AG20443 (cell line): ENCODE measurements at places on chromosomes 11 and 22.

DNA sequence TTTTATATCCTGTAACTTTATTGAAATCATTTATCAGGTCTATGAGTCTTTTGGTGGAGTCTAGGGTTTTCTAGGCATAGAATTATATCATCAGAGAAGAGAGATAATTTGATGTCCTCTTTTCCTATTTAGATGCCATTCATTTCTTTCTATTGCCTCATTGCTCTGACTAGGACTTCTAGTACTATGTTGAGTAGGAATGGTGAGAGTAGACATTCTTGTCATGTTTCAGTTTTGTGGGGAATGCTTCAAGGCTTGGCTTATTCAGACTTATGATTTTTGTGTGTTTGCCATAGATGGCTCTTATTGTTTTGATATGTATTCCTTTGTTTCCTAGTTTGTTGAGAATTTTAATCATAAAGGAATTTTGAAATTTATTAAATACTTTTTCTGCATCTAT lies 1078.3 kb downstream of the FAM181B start:
- DNase-seq = no peak

- DNase-seq = no peak
These were observed 1070.3 kb downstream of the JRKL start for GRCh38 chr11:97460091-97460490.

DNA sequence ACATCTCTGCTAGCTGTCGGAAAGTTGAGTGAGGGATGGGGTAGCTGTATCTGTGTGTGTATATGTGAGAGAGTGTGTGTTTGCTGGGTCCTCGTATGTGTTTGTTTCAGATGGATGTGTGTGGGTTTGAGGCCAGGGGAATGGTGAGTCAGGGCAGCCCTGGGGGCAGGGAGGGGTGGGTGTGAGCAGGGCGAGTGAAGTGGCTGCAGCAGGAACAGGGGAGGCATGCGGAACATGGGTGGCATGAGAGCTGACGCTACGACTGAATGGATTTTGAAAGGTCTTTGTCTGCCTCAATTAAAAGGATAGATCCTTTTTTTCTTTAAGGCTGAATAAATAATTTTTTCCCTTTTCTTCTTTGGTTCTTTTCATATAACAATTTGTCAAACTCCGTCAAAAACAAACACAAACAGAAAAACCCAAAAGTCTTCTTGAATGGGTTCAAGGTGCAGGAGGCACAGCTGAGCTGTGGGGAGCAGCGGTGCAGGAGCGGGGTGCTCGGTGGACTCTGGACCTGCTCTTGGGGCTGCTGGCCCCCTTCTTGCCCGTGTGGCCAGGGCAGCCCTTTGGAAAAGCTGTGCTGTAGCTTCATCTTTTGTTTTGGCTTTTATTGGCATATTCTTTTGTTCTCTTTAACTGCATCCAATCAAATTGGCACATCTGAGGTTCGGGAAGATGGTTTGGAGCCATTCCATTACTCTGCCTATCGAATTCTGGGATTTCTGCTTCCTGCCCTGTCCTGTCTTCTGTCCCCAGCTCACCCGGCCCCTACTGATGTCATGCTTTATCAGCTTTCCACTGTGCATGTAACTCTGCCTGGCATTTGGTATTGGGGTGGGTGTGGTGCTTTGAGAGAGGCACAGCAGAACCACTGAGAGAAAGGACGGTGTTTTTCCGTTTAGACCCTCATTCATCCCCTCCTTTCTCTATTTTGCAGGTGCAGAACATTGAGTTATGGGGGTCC lies 80.1 kb downstream of the ADAMTS15 start:
- DNase-seq = no peak

DNA sequence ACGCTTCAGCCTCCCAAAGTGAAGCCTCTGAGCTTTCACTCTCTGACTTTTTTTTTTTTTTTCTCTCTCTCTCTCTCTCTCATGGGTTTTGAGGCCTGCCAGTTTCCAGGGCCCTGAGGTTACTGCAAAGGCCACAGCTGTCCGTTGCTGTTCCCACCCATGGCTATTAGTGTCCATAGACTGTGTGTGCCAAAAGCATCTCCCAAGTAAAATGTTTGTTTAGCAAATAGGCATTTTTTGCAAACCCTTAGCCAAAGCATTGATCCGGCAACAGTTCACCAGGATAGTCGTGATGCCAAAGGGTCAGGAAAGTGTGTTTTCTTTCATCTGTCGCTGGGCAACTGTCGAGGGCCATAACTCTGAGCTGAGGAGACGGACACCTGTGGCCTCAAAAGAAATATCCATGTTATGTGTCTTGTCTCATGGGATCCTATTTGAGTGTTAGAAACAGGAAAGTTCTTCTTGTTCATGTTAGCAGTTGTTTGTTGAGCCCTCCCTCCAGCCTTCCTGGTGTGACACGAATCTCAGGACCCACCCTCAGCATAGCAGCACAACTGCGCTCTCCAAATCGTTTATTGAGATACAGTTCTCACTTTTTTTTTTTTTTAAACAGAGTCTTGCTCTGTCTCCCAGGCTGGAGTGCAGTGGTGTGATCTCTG lies 18.4 kb downstream of the FADS2 start:
- DNase-seq = no peak

DNA sequence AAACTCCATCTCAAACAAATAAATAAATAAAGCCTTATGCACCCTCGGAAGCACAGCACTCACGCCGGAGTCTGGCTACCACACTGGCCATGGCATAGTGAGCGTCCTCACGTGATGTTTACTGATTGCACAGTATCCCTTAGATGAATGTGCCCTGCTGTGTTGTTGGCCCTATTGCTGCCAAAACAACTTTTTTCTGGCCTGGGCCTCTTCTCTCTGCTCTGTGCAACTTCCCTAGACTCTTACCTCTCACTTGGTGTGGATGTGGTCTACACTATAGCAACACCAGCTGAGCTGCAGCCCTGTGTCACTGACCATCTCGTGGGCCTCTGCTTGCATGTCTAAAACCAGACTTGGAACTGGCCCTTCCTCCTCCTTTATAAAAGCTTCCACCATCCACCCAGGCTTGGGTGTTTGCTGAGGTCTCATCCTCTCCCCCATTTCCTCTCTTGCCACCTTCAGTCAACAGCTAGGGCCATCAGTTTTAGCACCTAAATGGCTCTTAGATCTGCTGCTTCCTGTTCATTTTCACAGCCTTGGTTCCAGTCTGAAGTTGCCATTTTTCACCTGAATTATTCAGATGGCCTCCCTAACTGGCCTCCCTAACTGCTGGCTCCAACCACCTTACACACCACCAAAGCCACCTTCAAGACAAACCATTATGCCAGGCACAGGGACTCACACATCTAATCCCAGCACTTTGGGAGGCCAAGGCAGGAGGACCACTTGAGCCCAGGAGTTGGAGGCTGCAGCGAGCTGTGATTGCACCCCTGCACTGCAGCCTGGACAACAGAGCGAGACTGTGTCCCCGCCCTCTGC lies 9.2 kb downstream of the ZNF74 start:
- DNase-seq = no peak

- no peak for DNase-seq
These were observed 10.2 kb downstream of the AHNAK start for GRCh38 chr11:62536301-62536957.

DNA sequence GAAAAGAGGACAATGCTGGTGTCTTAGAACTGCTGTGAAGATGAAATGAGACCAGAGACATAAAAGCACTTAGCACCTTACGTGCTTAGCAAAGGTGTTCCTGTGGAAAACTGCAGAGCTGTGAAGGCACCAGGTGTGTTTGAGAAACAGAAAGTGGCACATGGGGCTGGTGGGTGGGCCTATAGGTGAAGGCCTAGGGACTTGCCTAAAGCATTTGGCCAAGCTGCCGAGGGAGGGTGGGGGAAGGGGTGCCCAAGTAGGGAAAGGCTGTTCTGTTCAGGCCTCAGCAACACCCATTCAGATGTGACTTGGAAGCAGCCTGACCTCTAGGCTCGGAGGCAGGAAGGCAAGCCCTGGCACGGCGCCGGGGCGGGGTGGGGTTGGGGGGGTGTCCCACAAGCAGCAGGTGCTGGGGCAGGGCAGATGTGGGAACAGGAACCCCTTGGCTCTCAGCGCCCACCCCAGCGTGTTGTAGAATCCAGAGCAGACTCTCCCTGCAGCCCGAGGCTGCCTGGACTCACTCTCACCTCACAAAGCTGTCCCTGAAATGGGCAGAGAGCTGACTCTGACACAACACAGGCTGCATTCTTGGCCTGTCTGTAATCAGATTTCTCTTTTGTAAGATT lies 366.7 kb upstream of the NARS2 start:
- no peak for DNase-seq
